ENCODE measurements at places on chromosomes 1 and 21. TPM values are rescaled to one million over a fixed set of nuclear protein-coding genes. Genes with fewer than 3 reads are reported as not detected.

GRCh38 chr21:42524341-42525028 is 10.8 kb downstream of the SLC37A1 start:
- H3K36me3 ChIP-seq: no peaks in the 10 kb centered on the region
- peak; percentile 85 for DNase-seq
- H3K27me3 ChIP-seq: peaks cover 8% of the 10 kb centered on the region
- peak overlapping the region; percentile 58 for H3K4me3 ChIP-seq
- peaks cover 9% of the 10 kb centered on the region for H3K4me1 ChIP-seq

DNA sequence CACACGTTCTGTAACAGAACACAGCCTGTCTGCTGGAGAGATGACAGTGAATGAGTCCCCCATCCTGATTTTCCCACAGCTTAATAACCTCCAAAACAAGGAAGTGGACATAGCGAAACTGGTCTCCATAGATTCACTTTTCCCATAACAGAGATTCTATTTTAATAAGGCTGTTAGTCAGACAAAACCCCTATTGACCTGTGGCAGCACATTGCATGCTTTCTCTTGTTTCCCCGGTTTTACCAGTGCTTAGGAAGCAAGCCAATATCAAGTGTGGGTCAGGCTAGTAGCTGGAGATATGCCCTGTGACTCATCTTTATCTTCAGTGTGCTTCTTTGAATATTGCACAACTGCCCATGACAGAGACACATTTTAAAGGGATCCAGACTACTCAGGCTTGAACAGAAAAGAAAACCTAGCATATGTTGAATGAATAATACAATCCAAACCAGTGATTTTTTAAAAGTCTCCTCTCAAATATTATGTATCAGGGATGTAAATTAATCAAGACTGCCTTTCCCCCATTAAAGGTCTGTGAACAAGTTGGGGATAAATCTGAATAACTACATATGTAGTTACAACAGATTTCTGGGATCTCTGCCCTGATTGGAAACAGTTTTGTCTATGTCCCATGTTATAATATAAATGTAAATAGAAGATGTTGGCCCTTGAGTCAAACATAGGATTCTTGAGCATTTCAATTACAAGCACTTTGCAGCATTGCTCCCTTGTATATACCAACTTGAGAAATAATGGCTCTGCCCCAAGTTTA is 11.9 kb upstream of the CLDN8 start:
- H3K4me3 ChIP-seq: no peak overlapping the region
- H3K4me1 ChIP-seq: peaks cover 10% of the 10 kb centered on the region
- no peaks in the 10 kb centered on the region for H3K27me3 ChIP-seq
- H3K27ac ChIP-seq: peak overlapping the region; percentile 52

DNA sequence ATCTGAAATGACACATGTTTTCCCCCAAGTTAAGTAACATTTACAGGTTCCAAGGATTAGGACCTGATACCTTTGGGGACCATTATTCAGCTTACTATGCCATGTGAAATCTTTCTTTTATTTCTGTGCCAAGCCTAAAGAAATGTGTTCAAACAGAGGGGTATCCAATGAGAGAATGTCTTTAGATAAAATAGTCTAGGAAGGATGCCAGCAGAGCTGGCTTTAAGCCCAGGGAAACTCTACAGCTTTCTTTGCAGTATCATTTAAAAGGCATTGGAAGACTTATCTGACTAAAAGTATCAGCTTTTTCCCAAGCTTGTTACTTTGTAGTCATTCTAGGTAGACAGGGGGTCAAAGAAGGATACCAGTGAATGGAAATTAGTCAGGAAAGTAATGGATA is 860.4 kb downstream of the PLA2G4A start:
- H3K4me3 ChIP-seq: no peak overlapping the region
- H3K27ac ChIP-seq: no peak overlapping the region
- no peaks in the 10 kb centered on the region for H3K36me3 ChIP-seq
- H3K4me1 ChIP-seq: peaks cover 18% of the 10 kb centered on the region
- DNase-seq: no peak

DNA sequence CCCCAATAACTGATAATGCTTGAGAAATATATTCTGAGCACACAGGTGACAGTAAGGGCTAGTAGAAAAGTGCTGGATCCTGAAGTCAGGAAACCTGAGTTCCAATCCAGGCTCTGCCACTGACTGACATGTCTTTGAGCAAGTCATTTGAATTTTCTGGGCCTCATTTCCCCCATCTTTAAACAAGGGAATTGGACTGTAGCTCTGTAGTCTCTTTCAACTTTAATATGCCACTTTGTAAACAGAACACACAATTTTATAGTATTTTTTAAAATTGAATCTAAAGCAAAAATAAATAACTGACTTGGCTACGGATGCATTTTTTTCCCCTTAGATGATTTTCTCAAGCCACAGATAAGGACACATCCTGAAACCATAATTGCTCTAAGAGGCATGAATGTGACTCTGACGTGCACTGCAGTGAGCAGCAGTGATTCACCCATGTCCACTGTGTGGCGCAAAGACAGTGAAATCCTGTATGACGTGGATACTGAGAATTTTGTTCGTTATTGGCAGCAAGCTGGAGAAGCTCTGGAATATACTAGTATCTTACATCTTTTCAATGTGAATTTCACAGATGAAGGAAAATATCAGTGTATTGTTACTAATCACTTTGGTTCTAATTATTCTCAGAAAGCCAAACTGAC is 37.0 kb downstream of the LRIG2 start:
- H3K4me1 ChIP-seq: peaks cover 20% of the 10 kb centered on the region
- H3K27ac ChIP-seq: peak overlapping the region; percentile 100
- peaks cover 65% of the 10 kb centered on the region for H3K36me3 ChIP-seq
- H3K4me3 ChIP-seq: no peak overlapping the region
- H3K27me3 ChIP-seq: no peaks in the 10 kb centered on the region

DNA sequence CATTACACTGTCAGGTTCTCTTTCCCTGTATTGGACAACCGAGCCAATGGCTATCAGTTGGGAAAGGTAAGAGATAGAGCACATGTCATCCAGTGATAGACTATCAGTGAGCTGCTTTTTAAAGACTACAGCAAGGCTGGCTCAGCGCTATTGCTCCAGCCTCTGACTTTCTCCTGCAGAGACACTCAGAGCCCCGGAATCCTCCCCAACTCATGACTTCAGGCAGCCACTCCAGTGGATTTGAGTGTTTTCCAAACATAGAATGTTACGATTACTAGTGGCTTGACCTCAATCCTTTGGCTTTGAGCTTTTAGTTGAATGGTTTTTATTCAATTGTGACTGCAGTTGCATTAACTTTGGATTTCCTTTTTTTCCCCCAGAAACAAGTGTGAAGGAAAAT is 331.9 kb downstream of the DISC1 start:
- H3K36me3 ChIP-seq: no peaks in the 10 kb centered on the region
- no peak for DNase-seq
- H3K4me3 ChIP-seq: no peak overlapping the region
- H3K27ac ChIP-seq: no peak overlapping the region

DNA sequence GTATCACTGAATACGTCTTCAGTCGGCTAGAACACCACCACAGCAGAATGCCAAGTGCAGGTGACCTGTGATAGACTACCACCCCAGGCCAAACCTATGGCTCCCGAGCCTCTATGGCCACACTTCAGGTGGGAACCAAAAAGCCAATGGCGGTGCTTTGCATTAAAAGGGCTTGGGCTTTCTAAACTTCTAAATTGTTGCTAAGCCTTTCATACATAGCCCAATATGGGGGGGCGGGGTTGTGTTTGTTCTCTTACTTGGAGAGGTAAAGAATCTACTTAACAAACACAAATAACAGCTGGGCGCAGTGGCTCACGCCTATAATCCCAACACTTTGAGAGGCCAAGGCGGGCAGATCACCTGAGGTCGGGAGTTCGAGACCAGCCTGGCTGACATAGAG is 19.7 kb downstream of the USP48 start:
- H3K4me3 ChIP-seq: no peak overlapping the region
- no peaks in the 10 kb centered on the region for H3K36me3 ChIP-seq
- H3K4me1 ChIP-seq: peaks cover 28% of the 10 kb centered on the region
- H3K27me3 ChIP-seq: no peaks in the 10 kb centered on the region

The HSF2BP gene
- 1.8 TPM for total RNA-seq

GRCh38 chr1:178846306-178846705 is 24.6 kb downstream of the ANGPTL1 start:
- H3K36me3 ChIP-seq: no peaks in the 10 kb centered on the region
- no peaks in the 10 kb centered on the region for H3K27me3 ChIP-seq
- H3K27ac ChIP-seq: no peak overlapping the region
- DNase-seq: no peak

- H3K27ac ChIP-seq: peak overlapping the region; percentile 62
- no peaks in the 10 kb centered on the region for H3K27me3 ChIP-seq
- peak overlapping the region; percentile 63 for H3K4me3 ChIP-seq
- H3K4me1 ChIP-seq: peaks cover 46% of the 10 kb centered on the region
Measured at GRCh38 chr1:119632103-119632490, 16.0 kb downstream of the ZNF697 start.

The OR10J1 gene
- not detected for total RNA-seq

The CFAP74 gene
- total RNA-seq: not detected

GRCh38 chr1:209600541-209600940 is 17.0 kb downstream of the CAMK1G start:
- H3K27me3 ChIP-seq: no peaks in the 10 kb centered on the region
- no peaks in the 10 kb centered on the region for H3K36me3 ChIP-seq
- H3K4me3 ChIP-seq: no peak overlapping the region
- peak; percentile 77 for DNase-seq
- peaks cover 14% of the 10 kb centered on the region for H3K4me1 ChIP-seq
- no peak overlapping the region for H3K27ac ChIP-seq

The TEKT2 gene
- 0.29 TPM for total RNA-seq

DNA sequence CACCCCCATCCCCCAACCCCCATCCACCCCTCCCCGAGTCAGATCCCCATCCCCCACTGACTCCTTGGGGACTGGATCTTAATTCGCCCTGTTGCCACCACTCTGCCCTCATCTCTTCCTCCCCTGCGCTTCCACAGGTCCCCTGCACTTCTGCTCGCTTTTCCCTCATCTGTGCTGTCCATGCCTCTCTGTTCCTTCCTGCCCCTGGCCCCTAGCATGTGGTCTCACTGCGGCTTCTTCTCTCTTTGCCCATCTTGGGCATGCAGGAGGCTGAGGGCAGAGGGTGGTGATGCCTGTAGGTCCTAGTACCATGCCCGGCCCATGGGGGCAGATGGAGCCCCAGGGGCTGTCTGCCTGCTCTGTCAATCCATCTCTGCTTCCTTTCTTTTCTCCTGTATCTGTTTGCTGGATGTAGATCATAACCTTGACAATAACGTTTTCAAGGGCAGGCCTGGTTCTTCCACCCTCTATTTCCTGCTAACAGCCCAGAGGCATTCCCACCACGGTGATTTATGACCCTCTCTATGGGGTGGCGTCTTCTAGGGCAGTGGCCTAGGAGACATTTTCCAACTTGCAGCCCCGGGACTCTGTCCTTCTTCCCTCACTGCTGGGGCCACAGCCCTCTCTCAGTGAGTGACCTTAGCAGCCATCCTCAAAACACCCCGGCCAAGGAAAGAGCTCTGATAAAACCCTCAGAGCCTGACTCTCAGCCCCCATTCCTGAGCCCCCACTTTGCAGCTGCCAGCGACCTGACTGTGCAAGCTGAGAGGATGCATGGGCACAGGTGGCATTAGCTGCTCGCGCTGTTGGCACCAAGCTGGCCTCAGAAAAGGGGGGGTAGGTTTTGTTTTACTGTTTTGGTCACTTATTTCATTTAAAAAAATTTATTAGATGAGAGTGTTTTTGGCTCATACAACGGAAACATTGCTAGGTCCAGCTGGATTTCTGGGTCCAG is 33.9 kb downstream of the TMEM51 start:
- H3K4me3 ChIP-seq: no peak overlapping the region
- no peaks in the 10 kb centered on the region for H3K27me3 ChIP-seq
- DNase-seq: no peak
- no peaks in the 10 kb centered on the region for H3K36me3 ChIP-seq
- peaks cover 4% of the 10 kb centered on the region for H3K4me1 ChIP-seq

DNA sequence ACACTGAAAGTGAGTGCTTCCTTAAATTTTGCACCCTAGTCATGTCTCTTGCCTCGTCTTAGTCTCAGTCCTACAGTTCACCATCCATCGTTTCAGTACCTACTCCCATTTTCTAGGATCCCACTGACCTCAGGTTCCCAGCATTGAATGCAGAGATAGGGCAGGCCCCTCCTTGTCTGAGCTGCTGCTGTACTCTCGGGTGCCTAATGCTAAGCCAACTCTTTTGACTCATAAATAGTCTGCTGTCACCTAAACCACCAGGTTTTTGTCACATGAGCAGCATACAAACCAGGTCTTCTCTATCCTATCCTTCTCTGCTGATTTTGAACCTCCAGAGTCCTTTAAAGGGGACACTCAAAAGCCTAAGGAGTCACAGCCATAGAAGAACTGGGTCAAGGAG is 3.0 kb downstream of the ARHGAP30 start:
- H3K27me3 ChIP-seq: peaks cover 11% of the 10 kb centered on the region
- no peaks in the 10 kb centered on the region for H3K4me1 ChIP-seq
- H3K4me3 ChIP-seq: no peak overlapping the region
- no peaks in the 10 kb centered on the region for H3K36me3 ChIP-seq
- DNase-seq: no peak

GRCh38 chr21:36489776-36490165 is 9.8 kb upstream of the CLDN14 start:
- no peaks in the 10 kb centered on the region for H3K4me1 ChIP-seq
- no peak for DNase-seq
- H3K27me3 ChIP-seq: no peaks in the 10 kb centered on the region
- no peaks in the 10 kb centered on the region for H3K36me3 ChIP-seq
- no peak overlapping the region for H3K4me3 ChIP-seq

GRCh38 chr1:182688436-182689205 is 4.2 kb upstream of the RGS8 start:
- DNase-seq: no peak
- H3K27ac ChIP-seq: no peak overlapping the region
- H3K4me3 ChIP-seq: no peak overlapping the region
- H3K36me3 ChIP-seq: no peaks in the 10 kb centered on the region
- H3K4me1 ChIP-seq: no peaks in the 10 kb centered on the region

Measured in osteoblast (primary cell).